ENCODE measurements at places on chromosomes 3 and 15. TPM values are rescaled to one million over a fixed set of nuclear protein-coding genes. Genes with fewer than 3 reads are reported as not detected.

DNA sequence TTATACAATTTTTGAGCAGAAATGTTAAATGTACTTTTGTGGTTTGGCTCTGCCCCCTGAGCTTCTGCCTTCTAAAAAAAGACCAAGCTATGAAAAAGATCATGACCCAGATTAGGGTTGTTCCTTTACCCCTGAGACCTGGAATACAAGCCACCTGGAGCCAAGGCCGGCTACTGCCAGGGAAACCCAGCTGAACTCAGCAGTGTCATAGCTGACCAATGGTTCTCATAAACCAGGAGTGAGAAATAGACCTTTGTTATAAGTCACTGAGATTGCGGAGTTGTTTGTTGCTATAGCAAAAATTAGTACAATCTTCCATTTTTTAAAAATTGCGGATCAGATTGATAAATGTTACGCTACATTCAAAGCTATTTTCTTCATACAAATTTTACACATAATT lies 1261.7 kb downstream of the ROBO1 start:
- DNase-seq = no peak

DNA sequence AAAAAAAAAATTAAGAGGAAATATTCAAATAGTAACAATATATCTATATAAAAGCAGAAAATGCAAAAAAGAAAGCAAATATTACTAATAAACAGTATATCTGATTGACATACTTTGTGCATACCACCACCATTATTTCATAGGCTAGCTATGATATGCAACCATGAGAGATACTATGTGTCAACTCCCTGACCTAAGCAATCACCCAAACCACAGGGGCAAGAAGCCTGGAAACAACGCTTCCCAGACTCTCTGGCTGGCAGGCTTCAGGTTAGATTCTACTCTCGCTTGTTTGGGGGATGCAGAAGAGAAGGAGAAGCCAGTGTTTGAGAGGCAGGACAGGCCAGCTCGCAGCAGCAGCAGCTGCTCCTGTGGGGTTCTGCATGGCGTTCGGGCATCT lies 169.3 kb upstream of the TPM1 start:
- DNase-seq = no peak

DNA sequence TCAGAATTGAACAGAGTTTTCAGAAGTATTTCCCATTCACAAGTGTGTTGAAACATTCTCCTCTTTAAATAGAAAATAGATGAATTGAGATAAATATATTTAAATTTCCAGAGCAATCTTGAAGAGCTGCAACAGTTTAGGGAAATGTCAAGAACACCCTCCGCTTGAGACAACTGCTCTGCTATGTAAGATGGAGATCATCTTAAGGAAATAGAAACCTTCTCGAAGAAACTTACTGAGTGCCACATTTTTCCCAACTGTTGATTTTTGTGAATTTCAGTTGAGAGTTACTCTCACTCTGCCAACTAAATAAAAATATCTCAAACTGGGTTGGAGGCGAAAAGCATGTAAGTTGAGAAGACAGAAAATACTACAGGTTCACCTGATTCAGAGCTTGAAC lies 78.0 kb downstream of the SUCLG2 start:
- no peak for DNase-seq

GRCh38 chr15:60795471-60795870 lies 316.5 kb upstream of the ICE2 start:
- no peak for DNase-seq

DNA sequence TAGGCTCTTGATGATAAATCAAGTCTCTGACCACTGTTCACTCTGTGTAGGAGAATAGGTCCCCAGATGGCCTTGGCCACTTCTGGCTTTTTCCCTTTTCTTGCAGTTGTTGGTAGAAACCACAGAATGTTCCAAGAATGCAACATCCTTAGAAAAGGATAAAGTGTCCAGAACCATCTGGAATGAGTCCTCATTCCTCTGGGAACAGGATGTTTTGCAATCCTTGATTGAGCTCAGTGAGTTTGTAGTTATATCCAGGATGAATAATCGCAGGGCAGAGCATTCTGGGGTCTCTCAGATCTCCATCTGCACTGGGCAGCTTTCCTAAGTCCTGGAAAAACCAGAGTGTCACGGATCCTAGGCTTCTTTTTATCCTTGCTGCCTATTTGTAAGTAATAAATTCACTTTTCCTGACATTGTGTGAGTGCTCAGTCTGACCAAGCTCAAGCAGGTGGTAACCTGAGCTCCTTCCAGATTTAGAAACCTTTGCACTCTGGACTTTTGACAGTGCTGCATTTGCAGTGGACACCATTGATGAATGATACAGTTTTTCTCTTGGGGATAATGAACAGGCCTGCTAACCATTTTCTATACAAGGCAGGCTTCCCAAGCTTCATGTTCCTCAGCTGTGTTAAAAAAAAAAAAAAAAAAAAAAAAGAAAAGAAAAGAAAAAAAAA lies 1028.6 kb downstream of the OTOL1 start:
- no peak for DNase-seq

B3GALNT1 gene
- 2.6 TPM for total RNA-seq

GADL1 gene
- total RNA-seq = not detected

GRCh38 chr3:66195347-66195783 lies 25.4 kb upstream of the SLC25A26 start:
- DNase-seq = peak; percentile 79

DNA sequence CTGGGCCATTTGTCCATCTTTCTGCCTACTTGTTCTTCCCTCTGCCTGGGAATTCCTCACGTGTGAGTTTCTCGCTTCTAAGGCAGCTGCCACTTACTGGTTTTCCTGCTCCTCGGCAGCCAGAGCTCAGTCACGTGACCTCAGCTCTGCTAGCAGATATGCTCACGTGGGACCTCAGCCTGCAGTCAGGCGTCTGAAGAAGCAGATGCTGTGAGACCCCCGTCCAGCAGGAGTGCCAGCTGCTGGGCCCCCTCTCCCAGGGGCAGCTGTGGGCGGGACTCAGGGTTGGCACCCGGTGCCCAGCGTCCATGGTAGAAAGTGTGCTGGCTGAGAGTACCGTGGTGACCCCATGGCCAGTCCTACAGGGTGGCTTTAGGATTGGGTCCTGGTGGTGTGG lies 161.3 kb upstream of the TLE3 start:
- DNase-seq = peak; percentile 68

GRCh38 chr3:190586631-190587011 lies 72.7 kb downstream of the IL1RAP start:
- DNase-seq = no peak

- DNase-seq = no peak
These were observed 69.3 kb downstream of the TBC1D2B start for GRCh38 chr15:78007964-78008886.

DNA sequence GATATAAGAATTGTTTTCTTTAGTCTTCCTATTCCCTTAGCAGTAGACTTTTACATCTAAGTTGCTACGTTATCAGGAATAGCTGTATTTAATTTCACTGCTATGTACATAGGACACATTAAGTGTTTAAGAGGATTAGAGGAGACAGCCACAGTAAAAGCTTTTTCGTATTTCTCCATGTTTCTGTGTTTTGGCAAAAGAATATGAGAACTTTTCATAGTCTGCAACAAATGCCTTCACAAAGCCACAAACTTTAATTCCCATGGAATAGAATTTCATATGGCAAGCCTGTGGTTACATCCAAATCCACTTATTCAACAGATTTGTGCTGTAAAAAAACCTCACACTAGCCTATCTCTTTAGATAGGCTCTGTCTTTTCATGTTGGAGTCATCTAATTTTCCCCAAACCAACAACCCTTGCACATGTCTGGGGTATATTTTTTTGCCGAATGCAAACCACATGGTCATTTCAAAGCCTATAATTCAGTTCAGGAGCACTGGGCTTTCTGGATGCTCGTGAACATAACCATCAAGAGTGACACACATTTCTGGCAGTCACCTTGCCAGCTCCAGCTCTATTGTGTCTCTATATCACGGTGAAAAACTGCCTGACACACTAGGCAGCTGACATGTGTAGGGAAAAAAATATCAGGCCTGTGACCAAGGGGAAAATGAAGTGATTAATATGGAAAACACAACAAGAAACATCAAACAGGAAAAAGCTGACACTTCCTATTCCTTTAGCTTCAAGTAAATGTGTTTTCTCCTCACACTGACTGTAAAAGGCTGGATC lies 19.2 kb downstream of the PLD1 start:
- DNase-seq = no peak

- DNase-seq = no peak
These were observed 14.4 kb upstream of the CSK start for GRCh38 chr15:74767167-74768098.

DNA sequence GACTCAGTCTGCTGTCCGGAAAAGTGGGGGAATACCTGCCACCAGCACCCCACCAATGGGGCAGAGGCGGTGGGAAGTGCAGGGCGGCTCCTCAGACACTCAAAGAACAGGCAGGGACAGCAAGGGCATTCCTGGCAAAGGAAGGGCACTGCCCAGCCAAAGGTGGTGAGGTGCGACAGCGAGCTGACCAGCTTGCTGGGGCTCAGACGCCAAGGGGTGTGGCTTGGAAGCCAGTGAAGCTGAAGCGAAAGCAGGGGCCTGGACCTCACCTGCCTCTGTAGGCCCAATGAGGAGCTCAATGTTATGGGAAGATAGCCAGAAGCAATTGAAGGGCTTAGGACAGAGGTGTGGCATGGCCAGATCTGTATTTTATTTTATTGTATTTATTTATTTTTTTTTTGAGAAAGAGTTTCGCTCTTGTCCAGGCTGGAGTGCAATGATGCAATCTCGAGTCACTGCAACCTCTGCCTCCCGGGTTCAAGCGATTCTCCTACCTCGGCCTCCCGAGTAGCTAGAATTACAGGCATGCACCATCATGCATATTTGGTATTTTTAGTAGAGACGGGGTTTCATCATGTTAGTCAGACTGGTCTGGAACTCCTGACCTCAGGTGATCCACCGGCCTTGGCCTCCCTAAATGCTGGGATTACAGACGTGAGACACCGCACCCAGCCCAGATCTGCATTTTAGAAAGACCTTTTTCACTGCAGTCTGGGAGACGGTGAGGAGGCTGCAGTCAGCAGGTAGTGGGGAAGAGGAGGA lies 4.4 kb upstream of the LMAN1L start:
- no peak for DNase-seq

DNA sequence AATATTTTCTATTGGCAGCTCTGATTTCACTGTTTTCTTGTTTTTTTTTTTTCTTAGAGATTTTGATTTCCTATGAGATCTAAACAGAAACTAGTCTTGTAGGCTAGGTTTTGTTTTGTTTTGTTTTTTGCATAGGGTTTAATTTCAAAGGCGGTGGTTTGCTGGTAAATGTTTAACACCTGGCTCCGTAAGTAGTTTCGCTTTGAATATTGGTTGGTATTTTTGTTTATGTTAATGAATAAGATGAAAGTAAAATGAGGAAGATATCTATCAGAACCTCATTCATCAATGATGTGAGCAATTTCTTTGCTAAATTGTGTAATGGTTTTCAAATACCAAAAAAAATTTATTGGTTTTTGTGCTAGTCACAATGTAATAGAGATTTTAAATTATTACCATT lies 39.7 kb upstream of the TM4SF1 start:
- DNase-seq = no peak

DNA sequence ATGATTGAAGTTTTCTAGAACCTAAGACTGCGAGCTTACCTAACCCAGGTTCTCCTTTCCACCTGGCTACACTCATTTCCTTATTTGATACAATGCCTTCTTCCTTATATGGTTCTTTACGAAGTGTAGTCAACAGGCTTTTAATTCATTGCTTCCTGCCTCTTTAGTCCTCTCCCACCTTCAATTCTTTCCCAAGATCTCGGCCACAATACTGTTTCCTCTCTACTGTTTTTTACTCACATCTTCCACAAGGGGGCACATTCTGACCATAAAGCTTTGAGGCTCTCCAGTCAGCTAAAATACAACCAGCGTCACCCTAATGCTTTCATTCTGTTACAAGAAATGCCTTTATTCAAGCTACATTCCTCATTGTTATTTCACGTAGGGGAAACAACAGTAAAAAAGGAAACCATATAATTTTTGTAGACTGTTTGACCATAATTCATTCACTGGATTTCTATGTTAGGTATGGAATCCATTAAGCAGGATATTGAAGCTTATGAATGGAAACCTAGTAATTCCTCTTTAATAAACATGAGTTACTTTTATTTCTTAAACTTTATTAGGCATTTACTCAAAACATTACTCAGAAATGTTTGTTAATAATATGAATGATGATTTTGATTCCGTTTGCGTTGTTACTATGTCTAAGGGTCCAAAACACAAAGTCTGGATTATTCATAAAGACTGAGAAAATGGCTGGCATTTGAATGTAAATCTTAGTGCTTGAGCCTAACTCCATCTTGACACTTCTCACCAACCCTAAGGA lies 29.5 kb upstream of the VEPH1 start:
- no peak for DNase-seq

GRCh38 chr15:74193299-74193718 lies 9.3 kb downstream of the STRA6 start:
- no peak for DNase-seq

DNA sequence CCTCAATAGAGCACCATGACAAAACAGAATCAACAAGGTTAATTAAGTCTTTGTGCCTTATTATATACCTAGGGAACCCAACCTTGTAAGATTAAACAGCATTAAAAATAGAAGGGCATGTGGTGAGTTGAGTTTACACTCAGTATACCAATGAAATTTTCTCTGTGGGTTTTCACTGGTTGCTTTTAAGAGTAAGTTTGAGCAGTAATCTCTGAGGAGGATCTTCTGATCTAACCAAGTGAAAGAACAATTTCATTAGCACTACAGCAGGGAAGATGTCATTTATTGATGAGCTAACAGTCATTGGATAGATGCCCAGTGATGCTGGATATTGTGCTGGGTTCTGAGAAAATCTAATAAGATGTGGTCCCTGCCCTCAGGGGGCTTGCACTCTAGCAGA lies 26.9 kb upstream of the AKAP13 start:
- no peak for DNase-seq

DNA sequence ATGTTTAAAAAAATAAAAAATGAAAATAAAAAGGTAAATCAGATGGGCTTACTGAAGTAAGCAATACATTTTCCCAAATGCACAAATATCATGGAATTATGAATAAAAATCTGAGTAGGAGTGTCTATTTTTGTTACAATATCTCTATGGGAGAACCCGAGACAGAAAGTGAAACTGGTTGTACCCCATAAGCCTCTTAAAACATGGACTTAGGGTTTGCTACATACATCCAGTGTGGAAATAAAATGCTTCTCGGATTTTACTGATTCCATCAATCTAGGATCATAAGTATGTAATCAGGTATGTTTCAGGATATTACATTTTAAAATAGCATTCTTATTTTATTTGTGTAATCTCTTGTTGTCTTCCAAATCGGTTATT lies 177.8 kb upstream of the CDIN1 start:
- DNase-seq = no peak

DNA sequence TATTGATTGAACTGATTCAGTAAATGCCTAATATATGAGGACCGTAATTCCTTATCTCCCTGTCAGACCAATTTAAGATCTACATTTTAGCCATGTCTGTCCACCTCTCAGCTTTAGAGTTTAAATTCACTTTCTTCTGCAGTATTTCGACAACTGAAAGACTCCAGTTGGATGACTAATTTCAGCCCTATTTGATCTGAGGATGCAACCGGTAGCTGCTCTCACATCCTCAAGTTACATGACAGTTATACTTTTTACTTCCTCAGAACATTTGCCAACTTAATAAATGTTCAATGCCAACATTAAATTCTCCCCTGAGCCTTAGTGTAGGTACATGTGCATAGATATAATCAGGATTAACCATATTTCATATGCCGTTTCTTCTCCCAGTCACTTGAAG lies 2.5 kb upstream of the HHLA2 start:
- no peak for DNase-seq

RASL12 gene
- 0.44 TPM for total RNA-seq

GRCh38 chr3:179179979-179180759 lies 32.0 kb downstream of the PIK3CA start:
- no peak for DNase-seq

CYP1A2 gene
- total RNA-seq = not detected

MUC13 gene
- total RNA-seq = not detected

- peak; percentile 77 for DNase-seq
These were observed at the start of gene ITGB5 for GRCh38 chr3:124887177-124887931. Gene ITGB5 (minus strand): TSS chr3:124887365. CDS start chr3:124887000, 365 bp downstream.
